ENCODE measurements at places on chromosomes 1 and 21.

- no peak for DNase-seq
Measured at GRCh38 chr1:197391303-197392226, 123.5 kb downstream of the CRB1 start.

GRCh38 chr1:52588535-52588934 is 13.6 kb upstream of the GPX7 start:
- DNase-seq = no peak

DNA sequence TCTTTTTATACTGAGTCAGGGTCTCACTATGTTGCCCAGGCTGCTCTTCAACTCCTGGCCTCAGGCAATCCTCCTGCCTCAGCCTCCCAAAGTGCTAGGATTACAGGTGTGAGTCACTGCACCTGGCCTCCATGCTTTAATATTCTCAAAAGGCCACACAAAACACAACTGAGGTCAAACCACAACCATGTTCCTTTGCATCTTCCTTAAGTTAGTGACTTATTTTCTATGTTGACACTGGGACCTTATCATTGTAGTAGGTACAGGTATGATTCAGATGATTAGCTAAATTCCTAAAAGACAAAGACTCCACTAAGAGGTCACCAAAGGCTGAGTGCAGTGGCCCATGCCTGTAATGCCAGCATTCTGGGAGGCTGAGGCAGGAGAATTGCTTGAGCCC is 131.9 kb upstream of the ATP1B1 start:
- no peak for DNase-seq

DNA sequence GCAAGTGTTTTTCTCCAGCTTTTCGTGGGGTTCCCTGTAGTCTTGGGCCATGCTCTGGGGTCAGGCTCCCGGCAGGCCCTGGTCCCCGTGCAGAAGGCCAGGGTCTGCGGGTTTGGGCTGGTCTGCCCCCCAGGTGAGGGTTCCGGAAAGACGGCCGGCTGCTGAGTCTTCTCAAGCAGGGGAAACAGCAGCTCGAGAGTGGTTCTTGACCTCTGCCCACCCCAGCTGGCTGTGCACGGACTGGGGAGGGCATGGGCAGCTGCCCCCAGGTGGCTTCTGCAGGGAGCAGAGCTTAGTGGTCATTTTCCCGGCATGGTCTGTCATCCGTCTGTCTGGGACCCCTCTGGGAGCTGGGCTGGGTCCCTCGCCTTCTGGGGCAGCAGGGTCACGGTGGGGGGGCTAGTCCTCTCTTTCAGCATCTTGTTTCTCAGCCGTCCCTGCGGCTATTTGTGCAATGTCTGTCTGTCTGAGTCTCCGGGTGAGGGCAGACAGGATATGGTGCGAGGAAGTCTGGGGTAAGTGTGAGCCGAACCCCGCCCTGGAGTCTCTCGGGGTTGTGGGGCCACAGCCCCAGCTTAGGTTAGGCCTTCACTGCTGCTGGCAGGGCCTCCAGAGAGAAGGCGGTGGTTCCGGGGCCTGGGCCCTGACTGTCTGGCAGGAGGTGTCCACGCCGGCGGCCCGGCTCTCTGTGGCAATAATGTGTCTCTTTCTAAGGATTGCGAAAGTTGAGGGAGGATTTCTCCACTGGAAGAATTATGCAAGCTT is 6.1 kb downstream of the SKI start:
- DNase-seq = no peak

GRCh38 chr1:86773341-86774288 is 69.2 kb downstream of the SH3GLB1 start:
- DNase-seq = no peak
